Stimulated activated CD4-positive, alpha-beta T cell treated with anti-CD3 and anti-CD28 coated beads, Interleukin-15, amount 100 ng/mL, for 48 hours (primary cell): ENCODE measurements at places on chromosomes 1 and 21.

DNA sequence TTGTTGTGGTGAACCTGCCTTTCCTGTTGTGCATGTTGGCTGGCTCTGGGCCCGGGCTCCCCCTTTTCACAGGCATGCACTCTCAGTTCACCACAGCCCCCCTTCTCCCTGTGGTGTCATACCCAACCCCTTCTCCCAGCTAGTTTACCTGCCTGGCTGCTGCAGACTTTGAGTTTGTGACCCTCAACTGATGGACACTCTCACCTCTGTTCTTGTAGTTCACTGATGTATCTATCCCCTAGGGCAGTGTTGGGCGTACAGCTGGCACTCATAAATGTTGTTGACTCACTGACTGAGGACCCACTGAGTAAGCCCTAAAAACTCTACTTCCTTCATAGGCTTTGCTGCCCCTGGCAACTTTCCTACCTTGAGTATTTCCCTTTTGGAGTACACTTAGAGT is 54.9 kb downstream of the WDR64 start:
- DNase-seq: no peak

DNA sequence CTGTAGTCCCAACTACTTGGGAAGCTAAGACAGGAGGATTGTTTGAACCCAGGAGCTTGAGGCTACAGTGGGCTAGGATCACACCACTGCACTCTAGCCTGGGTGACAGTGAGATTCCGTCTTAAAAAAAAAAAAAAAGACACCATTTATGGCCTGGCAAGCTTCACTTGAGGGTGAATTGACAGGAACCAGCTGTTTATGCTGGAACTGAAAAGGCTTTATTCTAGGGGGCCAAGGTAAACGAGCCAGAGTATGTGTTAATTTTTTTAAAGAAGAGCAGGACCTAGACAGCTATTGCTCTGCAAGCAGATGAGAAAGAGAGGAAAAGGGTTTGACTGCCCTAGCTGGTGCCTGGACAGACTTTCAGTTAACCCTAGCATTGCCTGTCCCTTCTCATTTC is 37.0 kb downstream of the S100A6 start:
- no peak for DNase-seq

- DNase-seq: no peak
These were observed 56.7 kb upstream of the PALMD start for GRCh38 chr1:99589186-99589636.

DNA sequence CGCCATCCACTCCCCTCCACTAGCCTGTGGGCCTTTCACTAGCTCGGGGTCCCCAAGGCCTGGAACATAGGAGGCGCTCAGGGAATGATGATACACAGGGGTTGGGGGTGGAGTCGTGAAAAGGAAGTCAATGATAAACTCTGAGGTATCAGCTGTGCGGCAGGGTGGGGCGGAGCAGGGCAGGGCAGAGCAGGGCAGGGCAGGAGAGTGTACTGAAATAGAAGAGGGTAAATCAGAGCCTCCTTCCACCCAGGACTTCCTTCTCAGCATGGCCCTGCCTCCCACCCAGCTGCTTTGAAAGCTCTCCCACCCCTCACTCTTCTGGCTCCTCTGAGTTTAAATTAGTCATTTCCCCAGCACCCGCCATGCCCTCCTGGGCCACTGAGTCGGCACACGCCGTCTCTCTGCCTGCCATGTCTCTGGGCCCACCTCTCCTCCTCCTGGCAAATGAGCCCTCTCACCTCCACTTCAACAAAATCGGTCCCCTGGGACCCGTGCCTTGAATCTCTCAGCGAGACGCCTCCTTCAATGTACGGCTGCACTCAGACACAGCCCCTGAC is 16.9 kb downstream of the CAPZB start:
- DNase-seq: no peak

- DNase-seq: no peak
These were observed 52.4 kb downstream of the OSBPL9 start for GRCh38 chr1:51669272-51669671.

- no peak for DNase-seq
These were observed 21.4 kb downstream of the CLIC6 start for GRCh38 chr21:34690041-34690792.
